ENCODE measurements at places on chromosomes 6 and 20.
A peak's percentile ranks its signal among the peaks of the same experiment; 100 is the strongest.

- DNase-seq: no peak
These were observed 49.4 kb upstream of the RREB1 start for GRCh38 chr6:7058250-7058923.

DNA sequence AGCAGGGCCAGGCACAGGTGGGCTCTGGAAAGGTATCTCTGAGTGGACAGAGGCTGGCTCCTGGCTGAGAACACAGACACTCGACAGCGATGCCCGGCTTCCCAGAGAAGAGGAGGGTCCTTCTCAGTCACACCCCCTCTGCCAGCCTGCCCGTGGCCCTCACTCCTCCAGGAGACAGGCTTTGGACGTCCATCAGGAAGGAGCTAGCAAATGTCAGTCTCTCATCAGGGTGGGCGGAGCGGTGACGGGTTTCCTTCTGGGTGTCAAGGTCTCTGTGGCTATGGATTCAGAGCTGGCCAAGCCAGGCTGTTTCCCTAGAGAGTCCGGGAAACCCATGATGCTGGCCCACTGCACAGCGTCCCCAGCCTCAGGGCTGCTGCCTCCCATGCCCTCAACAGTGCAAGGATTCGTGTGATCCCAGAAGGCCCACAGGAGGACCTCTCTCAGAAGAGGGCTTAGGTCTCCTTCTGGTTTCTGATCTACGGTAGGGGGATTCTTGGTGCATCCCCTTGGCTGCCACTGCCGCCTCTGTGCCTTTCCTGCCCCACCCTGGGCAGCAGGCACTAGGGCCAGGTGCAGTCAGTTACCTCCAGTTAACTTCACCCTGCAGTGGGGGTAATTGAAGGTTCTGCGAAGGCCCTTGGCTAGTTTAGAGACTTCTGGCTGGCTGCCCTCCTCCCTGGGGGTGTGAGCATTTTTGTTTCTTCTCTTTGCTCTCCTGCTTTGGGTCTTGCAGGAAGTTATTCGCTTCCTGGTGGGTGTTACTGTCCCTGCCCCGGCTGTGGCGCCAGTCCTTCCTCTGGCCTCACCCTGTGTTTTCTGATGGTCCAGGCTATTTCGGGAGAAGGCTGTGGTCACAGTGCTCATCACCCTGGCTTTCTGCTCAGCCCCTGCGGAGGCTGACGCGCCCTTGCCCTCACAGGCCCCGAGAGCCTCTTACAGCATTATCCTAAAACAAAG is 80.2 kb downstream of the CDH4 start:
- DNase-seq: no peak

DNA sequence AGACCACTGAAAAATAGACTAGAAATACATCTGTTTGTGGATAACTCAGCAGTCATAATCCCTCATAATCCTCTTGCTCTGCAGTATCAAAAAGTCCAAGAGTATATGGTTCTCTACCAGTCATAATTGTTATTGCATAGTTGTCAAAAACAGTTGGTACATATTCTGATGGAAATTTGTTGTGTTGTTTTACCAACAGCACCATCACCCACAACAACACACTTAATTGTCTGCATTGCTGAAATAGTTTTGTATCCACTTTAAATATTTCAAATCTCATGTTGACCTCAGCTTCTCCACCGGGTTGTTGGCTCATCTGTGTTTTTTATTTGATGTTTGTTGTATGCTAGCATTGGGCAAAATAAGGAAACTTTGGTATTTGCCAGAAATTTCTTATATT is 39.4 kb downstream of the ITCH start:
- DNase-seq: no peak

GRCh38 chr20:57266291-57267157 is at the start of gene BMP7:
Gene BMP7, minus strand, starts transcription at chr20:57266641. Its CDS starts 519 bp downstream, at chr20:57266122.
- no peak for DNase-seq

DNA sequence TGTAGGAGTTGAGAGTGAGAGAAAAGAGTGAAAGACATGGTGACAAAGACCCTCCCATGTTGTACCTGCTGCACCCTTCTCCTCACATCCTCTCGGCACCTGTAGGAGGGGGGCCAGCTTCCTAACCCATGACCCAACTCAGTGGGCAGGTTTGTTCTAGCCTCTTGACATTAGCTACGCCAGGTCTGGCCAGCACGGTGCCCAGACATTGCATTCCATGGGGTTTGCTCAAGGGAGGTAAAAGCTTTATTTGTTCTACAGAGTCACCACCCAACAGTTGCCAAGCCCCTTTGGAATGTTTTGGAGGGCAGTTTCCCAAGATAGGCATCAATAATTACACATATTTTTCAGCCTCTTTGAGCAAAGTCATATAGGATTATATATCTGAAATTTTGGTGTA is 22.7 kb upstream of the TGM6 start:
- no peak for DNase-seq

- DNase-seq: peak; percentile 71
These were observed 44.5 kb downstream of the RBM38 start for GRCh38 chr20:57435498-57436222.

DNA sequence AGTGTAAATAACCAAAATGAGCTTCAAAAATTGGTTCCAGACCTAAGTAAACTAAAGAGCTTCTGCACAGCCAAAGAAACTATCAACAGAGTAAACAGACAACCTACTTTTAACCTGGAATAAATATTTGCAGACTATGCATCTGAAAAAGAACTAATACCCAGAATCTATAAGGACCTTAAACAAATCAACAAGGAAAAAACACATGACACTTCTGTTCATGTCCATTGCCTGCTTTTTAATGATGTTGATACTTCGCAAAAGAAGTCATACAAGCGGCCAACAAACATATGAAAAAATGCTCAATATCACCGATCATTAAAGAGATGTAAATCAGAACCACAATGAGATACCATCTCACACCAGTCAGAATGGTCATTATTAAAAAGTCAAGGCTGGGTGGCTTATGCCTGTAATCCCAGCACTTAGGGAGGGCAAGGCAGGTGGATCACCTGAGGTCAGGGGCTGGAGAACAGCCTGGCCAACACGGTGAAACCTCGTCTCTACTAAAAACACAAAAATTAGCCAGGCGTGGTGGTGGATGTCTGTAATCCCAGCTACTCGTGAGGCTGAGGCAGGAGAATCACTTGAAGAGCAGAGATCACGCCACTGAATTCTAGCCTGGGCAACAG is 42.5 kb upstream of the DST start:
- DNase-seq: no peak

GRCh38 chr6:125013938-125014660 is 51.9 kb downstream of the RNF217 start:
- DNase-seq: no peak

DNA sequence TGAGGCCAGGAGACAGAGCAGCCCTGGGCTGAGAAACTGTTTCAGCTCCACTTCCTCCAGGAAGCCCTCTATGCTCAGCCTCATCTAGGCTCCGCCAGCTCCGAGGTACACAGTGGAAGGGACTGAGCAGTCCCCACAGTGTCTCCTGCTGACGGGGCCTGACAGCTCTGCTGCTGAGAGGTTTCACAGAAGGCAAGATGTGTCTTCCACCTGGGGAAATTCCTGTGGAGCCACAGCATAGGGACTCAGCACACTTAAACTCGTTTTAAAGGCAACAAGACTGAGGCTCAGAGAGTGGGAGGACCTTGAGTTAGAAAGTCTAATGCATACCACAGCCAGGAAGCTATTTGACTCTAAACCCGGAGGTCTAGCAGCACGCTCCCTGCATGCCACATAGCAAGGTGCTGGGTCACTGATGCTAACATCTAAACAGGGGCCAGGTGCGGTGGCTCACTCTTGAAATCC is 6.8 kb downstream of the ADA start:
- peak; percentile 59 for DNase-seq

GRCh38 chr6:108872141-108872557 is 23.9 kb downstream of the ARMC2 start:
- peak; percentile 51 for DNase-seq

GRCh38 chr6:37017606-37018197 is 12.2 kb downstream of the FGD2 start:
- no peak for DNase-seq

DNA sequence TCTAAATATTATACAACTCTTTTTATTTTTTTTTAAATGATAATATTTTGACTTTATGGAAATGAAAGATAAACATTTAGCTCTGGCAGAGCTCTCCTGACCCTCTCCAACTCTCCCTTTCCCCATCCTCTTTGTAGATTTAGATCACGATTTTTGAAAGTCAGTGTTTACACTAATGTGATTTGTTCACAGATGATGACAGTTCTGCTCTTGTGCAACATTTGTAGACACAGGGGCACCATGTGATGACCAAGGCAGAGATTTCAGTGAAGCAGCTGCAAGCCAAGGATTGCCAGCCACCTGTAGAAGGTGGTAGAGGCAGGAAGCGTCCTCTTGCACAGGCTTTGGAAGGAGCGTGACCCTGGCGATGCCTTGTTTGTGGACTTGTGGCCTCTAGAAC is 483.2 kb downstream of the QKI start:
- no peak for DNase-seq

DNA sequence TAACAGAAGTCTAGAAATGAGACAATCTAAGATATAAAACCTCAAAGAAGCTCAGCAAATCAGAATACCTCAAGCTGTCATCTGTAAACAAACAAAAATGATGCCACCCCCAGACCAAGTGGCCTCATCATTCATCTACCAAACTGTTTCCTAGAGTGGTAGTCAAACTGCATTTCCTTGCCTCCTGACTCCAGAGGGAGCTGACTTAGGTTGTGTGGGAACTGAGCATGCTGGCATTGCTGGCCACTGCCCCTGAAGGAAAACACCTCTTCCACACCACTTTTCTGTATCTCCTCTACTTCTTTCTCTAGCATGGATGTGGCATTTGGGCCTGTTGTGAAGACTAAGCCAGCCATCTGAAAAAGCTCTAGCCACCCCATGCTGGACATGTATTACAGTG is 56.3 kb downstream of the ZHX3 start:
- no peak for DNase-seq

DNA sequence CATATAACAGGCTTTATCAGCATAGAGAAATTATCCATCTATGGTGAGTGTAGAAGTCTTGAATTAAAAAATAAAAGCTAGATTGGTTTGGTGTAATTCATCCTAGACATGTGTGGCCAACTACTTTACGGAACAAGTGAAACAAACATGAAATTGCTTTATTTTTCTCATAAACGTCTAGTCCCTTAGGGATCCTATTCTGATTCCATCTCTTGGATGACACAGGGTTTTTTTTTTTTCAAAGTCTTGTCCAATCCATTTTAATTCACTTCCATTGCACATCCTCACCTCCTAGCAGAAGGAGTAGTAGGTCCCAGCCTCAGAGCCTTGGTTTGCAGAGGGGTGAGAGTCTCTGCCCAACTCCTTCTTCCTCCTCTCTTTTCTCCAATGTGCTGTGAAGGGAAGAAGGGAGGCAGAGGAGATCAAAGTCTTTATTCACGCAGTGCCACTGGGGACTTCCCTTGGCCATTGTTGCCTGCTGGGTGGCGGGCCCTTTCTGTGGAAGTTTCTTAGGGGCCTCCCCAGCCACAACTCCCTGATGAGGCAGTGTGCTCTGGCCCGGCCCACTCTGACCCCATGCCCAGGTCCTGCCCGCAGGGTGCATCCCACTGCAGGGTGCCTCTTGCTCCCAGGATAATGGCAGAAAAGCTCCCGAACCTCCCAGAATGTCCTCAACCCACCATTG is 104.4 kb upstream of the SNX9 start:
- no peak for DNase-seq

DNA sequence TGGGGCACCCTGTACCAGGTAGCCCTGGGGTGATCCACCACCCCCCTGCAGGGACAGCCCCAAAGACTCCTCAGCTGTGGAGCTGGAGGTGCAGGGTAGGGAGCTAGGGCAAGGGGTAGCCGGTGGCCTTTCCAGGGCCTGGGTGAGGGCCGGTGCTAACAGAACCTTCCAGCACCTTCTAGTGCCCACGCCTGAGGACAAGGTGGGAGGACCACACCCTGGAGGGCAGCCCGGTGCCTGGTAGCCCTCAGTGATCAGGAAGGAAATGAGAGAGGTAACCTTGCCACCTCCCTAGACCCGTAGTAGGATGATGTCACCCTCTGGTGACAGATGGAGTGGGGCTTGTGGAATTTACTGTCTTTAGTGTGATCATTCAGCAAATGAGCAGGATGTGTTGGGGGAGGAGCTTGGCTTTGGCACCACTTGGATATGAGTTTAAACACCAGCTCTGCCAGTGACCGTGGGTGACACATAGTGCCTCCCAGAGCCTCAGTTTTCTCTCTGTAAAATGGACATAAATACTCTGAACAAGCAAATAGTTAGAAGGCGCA is 187.7 kb downstream of the NFATC2 start:
- DNase-seq: no peak

- no peak for DNase-seq
These were observed 6.3 kb downstream of the SGK2 start for GRCh38 chr20:43564993-43565757.

DNA sequence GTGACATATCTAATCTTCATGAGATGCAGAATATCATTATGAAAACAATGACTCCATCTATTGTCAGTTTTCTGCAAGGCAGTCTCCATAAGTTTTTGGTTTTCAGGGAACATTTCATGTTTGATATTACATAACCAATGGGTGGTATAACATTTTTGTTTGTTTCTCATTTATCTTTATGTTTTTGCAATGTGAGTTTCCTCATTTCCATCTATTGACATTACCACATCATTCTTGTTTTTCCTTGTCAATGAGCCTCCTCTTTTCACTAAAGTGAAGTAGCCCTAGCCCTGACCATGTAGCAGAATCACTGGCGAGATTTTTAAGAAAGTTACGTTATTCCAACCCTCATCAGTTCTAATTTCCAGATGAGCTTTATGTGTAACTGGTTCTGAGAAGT is 4.4 kb downstream of the EFHC1 start:
- DNase-seq: no peak

DNA sequence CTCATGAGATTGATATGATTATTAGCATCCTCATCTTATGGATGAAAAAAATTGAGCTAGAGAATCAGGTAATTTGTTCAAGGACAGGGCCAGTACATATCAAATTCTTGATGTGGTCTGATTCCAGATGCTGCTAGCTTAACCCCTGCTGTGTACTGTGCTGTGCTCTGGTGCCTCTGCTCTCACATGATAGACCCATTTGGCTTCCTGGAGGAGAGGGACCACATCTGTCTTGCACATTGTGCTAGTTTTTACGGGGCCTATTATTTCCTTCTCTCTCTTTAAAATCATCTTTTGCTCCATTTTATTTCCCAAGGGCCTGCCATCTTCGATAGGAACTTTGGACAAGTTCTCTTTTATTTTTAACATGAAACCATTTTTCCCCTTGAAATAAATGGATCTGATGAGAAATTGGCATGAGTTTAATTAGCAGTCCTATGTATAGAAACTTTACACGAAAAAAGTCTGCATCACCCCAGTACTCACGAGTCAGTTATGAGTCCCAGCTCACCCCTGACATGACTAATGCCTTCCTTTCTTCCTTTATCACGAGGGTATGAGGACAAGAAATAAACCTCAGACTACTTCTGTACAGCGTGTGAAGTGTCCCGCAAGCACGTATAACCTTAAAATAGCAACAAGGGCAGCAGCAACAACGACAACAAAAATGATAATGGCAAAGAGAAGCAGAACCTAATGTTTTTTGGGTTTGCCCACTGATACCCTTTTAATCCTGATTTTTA is 26.5 kb downstream of the CD109 start:
- no peak for DNase-seq

DNA sequence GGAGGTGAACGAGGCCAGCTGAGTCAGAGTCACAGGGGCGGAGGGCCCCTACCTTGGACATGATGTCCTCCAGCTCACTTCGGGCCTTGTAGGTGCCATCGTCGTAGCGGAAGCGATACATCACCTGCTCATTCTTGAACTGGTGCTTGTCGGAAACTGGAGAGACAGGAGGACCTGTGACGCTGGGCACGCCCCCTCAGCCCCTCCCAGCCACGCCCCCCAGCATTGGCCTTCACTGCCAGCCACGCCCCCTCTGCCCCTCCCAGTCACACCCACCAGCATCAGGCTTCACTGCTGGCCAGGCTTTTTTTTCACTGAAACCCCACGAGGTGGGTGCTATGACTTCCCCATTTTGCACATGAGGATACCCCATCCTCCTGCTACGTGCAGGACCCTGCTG is 148.2 kb downstream of the PREX1 start:
- DNase-seq: no peak
